ENCODE measurements at places on chromosomes 12 and 14.

DNA sequence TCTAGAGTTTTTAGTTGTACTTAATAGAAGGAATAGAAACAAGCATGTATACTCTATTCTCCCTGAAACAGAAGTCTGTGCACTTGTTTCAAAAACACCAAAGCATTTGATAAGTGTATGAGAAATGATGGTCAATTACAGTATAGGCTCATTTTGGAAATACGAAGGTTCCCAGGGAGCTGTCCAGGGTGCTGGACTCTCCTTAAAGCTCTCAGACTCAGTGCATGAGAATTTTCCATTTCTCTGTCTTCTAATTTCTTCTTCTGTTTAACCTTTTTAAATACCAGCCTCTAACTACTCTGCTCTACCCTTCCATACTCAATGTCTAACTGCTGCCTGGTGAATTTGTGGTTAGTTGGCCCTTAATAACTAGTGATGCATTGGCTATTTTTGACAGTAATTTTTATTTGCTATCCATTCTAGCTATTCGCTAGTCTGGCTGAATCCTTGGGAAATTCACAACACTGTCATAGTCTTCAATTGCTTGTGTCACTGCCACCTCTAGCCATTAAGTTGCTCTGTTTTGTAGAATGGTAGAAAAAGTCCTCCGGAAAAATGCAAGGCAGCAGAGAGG, 229.2 kb downstream of the NRXN3 start:
- peak; percentile 36 for DNase-seq

- DNase-seq: no peak
Measured at GRCh38 chr14:24915958-24916595, 133.9 kb downstream of the STXBP6 start.

- DNase-seq: peak; percentile 77
Measured at GRCh38 chr12:90801776-90802175, 153.2 kb downstream of the CCER1 start.

DNA sequence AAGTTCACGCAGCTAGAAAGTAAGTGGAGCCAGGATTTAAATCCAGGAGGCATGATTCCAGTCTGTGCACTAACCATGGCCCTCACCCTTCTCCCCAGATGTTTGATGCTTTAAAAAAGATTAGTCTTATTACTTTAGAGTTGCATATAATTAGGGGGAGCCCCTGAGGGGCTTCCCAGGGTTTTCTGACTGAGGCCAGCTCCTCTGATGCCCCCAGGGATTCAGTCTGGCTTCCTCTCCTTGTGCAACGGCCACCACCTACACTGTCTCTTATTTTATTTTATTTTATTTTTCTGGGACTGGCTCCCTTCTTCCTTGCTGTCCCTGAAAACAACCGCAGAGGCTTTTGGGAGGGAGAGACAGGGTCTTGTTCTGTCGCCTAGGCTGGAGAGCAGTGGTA, 22.6 kb downstream of the CLSTN3 start:
- DNase-seq: no peak

DNA sequence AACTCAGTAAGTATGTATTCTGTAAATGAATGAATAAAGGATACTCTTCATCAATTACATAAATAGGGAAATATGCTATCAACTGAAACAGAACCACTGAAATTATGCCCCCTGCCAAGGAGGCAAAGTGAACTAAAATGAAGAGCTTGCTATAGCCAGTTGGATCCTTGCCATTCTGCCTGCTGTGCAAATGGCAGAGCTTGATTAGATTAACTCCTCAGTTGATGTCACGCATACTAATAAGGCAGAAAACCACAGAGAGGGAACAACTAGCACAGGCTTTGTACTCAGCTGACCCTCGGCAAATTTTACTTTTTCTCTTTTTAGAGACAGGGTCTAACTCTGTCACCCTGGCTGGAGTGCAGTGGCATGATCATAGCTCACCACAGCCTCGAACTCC, 36.7 kb upstream of the FERMT2 start:
- no peak for DNase-seq

DNA sequence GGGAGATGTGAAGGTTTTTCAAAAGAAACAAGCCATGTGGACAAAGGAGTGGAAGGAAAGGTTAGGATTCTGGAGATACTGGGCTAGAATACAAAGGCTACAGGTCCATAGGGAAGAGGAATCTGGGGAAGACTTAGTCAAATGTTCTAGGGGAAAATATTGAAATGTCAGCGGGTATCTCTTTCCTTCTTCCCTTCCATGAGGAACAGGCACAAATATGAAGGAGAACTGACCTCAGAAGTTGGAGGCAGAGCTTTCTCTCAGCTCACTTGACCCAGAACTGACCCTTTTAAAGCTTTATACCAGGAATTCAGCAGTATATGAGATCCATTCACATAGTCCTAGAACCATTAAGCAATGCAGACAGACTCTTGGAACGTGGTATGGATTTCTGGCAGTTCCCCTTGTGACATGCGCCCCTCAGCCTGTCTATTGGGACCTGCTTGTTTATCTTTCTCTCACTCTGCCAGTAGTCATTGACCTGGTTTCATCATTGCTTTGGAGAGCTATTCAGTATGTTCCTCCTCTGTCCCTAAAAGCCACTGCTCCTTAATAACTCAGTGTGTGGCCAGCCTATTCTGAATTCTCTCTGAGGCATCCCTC, 43.0 kb upstream of the GSG1 start:
- no peak for DNase-seq

GRCh38 chr12:117125272-117125613, 26.0 kb upstream of the TESC start:
- peak; percentile 28 for DNase-seq
